ENCODE measurements at places on chromosomes 4 and X. TPM values are rescaled to one million over a fixed set of nuclear protein-coding genes. Genes with fewer than 3 reads are reported as not detected.
A peak's percentile ranks its signal among the peaks of the same experiment; 100 is the strongest.

GRCh38 chr4:144750348-144750747 is 104.4 kb downstream of the HHIP start:
- no peaks in the 10 kb centered on the region for H3K27me3 ChIP-seq
- H3K4me3 ChIP-seq, result no peak overlapping the region
- H3K4me1 ChIP-seq, result no peaks in the 10 kb centered on the region
- H3K36me3 ChIP-seq, result no peaks in the 10 kb centered on the region

- H3K4me3 ChIP-seq, result no peak overlapping the region
- no peaks in the 10 kb centered on the region for H3K36me3 ChIP-seq
- no peaks in the 10 kb centered on the region for H3K4me1 ChIP-seq
- DNase-seq, result no peak
Observed at GRCh38 chrX:12379671-12380070, 241.4 kb downstream of the FRMPD4 start.

DNA sequence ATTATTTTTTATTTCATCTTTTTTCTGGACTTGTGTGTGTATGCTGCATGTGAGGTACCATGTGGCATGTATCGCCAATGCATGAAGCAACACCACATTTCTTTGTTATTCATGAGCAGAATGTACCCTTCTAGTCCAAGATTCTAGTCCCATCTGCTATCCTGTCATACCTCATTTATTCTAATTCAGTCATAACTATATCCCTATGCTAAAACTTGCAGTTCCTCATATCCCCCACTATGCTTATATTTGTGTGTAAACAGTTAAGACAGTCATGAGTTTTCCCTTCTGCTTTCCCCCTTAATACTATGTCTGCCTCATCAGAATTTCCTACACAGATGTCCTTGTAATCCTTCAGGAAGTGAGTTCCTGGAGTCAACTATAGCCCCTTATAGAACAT is 19.7 kb downstream of the OCRL start:
- peaks cover 27% of the 10 kb centered on the region for H3K36me3 ChIP-seq
- no peaks in the 10 kb centered on the region for H3K4me1 ChIP-seq
- H3K27ac ChIP-seq, result no peak overlapping the region
- no peak overlapping the region for H3K4me3 ChIP-seq

ERVMER34-1 gene
- polyA plus RNA-seq, result 0.61 TPM

- no peaks in the 10 kb centered on the region for H3K27me3 ChIP-seq
- H3K36me3 ChIP-seq, result no peaks in the 10 kb centered on the region
- H3K27ac ChIP-seq, result no peak overlapping the region
- DNase-seq, result peak; percentile 55
Observed at GRCh38 chr4:173121076-173121561, 47.5 kb upstream of the GALNT7 start.

DNA sequence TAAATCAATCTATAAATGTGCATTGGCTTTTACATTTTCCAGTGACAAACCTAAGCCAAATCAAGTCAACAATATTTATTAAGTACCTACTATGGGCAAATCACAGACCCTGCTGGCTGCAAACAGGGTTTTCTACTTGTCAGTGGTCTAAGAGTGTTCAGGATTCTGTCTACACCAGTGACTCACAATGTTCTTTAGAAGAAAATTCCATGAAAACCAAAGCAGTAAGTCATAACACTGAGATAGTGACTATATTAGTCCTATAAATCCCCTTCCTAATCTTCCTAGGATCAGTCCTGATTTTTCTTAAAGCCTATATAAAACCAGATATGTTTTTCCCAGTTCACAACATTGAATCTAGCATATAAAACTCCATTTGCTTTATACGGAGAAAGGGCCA is 69.7 kb downstream of the PPP3CA start:
- no peaks in the 10 kb centered on the region for H3K4me1 ChIP-seq
- no peak overlapping the region for H3K4me3 ChIP-seq
- no peaks in the 10 kb centered on the region for H3K27me3 ChIP-seq
- DNase-seq, result no peak

DNA sequence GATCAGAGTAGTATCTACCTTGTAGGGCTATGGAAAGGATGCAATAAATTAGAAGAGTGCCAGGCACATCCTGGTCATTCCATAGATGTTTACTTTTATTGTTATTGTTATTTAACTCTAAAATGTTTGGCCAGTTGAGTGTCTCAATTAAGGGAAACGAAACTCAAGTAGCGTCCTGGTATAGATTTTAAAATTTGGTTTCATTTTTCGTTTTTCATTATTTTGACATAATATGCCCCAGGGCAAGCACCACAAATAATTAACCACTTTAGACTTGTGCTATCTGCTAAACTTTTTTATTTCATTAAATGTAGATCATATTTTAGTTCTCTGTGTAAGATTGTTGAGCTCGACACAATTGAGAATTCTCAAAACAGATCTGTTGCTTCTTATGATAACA is 179.7 kb upstream of the PRPS2 start:
- H3K27ac ChIP-seq, result no peak overlapping the region
- no peak overlapping the region for H3K4me3 ChIP-seq
- no peaks in the 10 kb centered on the region for H3K27me3 ChIP-seq
- H3K4me1 ChIP-seq, result no peaks in the 10 kb centered on the region
- no peaks in the 10 kb centered on the region for H3K36me3 ChIP-seq
- DNase-seq, result no peak

GRCh38 chrX:68599256-68600152 is 48.0 kb upstream of the STARD8 start:
- no peak for DNase-seq
- no peak overlapping the region for H3K27ac ChIP-seq
- H3K27me3 ChIP-seq, result no peaks in the 10 kb centered on the region
- no peak overlapping the region for H3K4me3 ChIP-seq
- no peaks in the 10 kb centered on the region for H3K36me3 ChIP-seq

NEXMIF gene
- polyA plus RNA-seq, result 0.84 TPM

- no peaks in the 10 kb centered on the region for H3K27me3 ChIP-seq
- DNase-seq, result no peak
- no peaks in the 10 kb centered on the region for H3K4me1 ChIP-seq
- no peak overlapping the region for H3K4me3 ChIP-seq
- H3K36me3 ChIP-seq, result no peaks in the 10 kb centered on the region
- H3K27ac ChIP-seq, result no peak overlapping the region
Observed at GRCh38 chr4:127240764-127241105, 392.0 kb upstream of the INTU start.

Measured in large intestine (tissue), 12 donors.